ENCODE measurements at places on chromosomes 11 and 22. TPM values are rescaled to one million over a fixed set of nuclear protein-coding genes. Genes with fewer than 3 reads are reported as not detected.

The CHRM4 gene
- 3.1 TPM for total RNA-seq

The KCNC1 gene
- 15.7 TPM for total RNA-seq

The RIBC2 gene
- total RNA-seq, result 1.3 TPM

The SPTBN2 gene
- 182 TPM for total RNA-seq

The SLC37A2 gene
- 1.9 TPM for total RNA-seq

The CHCHD10 gene
- 5.3 TPM for total RNA-seq

The HORMAD2 gene
- total RNA-seq, result not detected

Data from parietal lobe (tissue), 2 donors.